ENCODE measurements at places on chromosomes 3 and 15. TPM values are rescaled to one million over a fixed set of nuclear protein-coding genes. Genes with fewer than 3 reads are reported as not detected.

DNA sequence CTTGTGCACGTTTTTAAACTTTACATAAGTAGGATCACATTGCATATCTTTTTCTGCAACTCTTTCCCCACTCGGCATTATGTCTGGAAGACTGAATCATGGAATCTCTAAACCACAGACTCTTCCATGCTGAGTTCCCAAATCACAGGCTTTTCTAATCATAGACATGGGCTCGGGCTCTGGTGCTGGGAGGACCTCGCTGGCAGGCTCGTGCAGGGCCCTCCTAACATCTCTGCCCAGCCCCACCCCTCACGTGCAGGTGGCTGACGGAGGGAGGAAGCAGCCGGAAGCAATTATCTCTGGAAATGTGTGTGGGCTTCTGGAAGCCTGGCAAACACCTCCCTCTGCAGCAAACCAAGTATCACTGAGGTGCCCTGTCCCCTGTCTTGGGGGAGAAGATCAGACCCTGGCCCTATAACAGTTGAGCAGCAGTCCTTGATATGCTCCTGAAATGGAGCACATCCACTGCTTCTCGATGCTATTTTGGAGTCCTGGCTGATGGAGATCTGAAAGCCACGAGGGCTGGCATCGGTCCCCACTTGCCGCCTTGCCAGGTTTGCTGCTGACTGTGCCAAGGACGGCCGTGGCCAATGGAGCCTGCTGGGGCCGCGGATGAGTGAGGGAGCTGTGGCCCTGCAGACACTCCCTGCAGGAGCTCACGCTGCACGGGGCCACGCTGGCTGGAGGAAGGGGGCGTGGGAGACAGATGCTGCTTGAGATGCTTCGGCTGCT is 4.4 kb upstream of the IQSEC1 start:
- no peak overlapping the region for H3K4me3 ChIP-seq
- no peak for DNase-seq
- peaks cover 2% of the 10 kb centered on the region for H3K4me1 ChIP-seq

DNA sequence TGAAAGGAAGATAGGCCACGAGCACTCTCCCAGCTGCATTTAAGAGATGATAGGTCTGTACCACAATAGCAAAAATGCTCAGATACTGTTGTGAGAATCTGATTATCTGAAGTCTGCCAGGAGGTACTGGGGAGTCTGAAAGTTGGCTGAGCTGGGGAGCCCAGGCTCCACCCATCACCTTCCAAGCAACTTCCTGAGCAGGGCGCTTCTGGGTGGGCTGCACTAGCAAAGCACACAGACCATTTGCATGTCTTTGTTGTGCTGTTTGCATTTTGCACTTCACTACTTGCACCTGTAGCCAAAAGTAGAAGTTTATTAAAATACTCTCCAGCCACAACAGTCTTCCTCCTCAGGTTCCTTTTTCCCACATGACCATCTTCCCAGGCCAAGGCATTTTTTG is 133.2 kb downstream of the ALDH1A2 start:
- DNase-seq: no peak
- H3K27me3 ChIP-seq: no peaks in the 10 kb centered on the region
- no peaks in the 10 kb centered on the region for H3K4me1 ChIP-seq
- H3K27ac ChIP-seq: no peak overlapping the region
- no peak overlapping the region for H3K4me3 ChIP-seq

- DNase-seq: peak; percentile 99
- H3K27ac ChIP-seq: no peak overlapping the region
- H3K4me3 ChIP-seq: no peak overlapping the region
- H3K27me3 ChIP-seq: no peaks in the 10 kb centered on the region
- H3K4me1 ChIP-seq: no peaks in the 10 kb centered on the region
- H3K36me3 ChIP-seq: no peaks in the 10 kb centered on the region
Observed at GRCh38 chr15:100667405-100668347, 65.3 kb downstream of the ASB7 start.

DNA sequence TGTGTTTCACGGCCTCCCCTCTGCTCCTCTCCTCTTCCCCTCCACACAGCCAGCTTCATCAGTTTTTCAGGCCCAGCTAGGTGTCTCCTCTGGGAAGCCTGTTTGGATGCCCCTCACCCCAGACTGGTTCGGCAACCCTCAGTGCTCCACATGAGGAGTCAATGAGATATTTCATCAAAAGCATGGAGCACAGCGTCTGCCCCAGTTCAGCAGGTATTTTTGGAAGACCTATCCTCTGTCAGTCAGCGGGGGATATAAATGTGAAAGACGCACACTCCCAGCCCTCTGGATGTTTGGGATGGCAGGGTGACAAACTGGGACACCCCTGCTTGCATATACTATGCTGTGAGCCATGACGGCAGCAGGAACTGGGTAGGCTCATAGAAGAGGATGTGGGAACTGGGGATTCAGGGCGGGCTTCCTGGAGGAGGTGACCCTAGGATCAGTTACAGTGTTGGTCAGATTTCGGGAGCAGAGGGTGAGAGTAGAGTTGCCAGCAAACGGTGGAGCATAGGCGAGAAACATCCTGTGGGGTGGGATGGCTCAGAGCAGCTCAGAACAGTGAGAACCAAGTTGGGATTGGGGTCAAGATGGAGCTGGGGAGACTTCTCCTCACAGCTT is 42.9 kb downstream of the PXYLP1 start:
- no peaks in the 10 kb centered on the region for H3K27me3 ChIP-seq
- H3K4me3 ChIP-seq: no peak overlapping the region
- H3K36me3 ChIP-seq: no peaks in the 10 kb centered on the region
- H3K27ac ChIP-seq: no peak overlapping the region

GRCh38 chr3:32238453-32239306 is at the start of gene CMTM8:
CMTM8 (plus strand) TSS chr3:32238680; CDS start chr3:32238973, 293 bp downstream.
- no peaks in the 10 kb centered on the region for H3K36me3 ChIP-seq
- H3K27me3 ChIP-seq: peaks cover 3% of the 10 kb centered on the region
- H3K4me3 ChIP-seq: peak within 1 kb of the TSS; percentile 90

GRCh38 chr3:32132121-32132520 is 25.7 kb downstream of the GPD1L start:
- no peaks in the 10 kb centered on the region for H3K4me1 ChIP-seq
- H3K4me3 ChIP-seq: no peak overlapping the region
- no peak overlapping the region for H3K27ac ChIP-seq
- no peak for DNase-seq

- no peaks in the 10 kb centered on the region for H3K36me3 ChIP-seq
- H3K4me3 ChIP-seq: no peak overlapping the region
- DNase-seq: no peak
- no peaks in the 10 kb centered on the region for H3K4me1 ChIP-seq
- H3K27ac ChIP-seq: no peak overlapping the region
Observed at GRCh38 chr3:135448520-135448919, 517.0 kb upstream of the PPP2R3A start.

DNA sequence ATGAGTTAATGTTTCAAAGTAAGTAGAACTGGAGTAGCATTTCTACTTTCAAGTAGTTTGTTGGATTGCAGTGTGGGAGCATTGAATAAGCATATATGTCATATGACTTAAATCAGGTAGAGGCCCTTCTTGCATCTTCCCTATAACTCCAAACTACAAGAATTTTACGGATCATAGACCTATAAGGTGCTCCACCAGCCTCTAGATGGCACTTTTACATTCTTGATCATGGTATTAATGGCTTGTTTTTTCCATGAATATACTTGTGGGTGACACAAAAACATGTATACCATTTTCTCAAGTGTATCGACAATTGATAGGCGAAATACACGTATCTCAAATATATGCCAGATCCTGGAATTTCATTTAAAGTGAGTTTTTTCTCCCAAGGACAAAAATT is 311.1 kb downstream of the ZPLD1 start:
- H3K4me1 ChIP-seq: no peaks in the 10 kb centered on the region
- H3K36me3 ChIP-seq: no peaks in the 10 kb centered on the region
- H3K4me3 ChIP-seq: no peak overlapping the region
- H3K27me3 ChIP-seq: no peaks in the 10 kb centered on the region

DNA sequence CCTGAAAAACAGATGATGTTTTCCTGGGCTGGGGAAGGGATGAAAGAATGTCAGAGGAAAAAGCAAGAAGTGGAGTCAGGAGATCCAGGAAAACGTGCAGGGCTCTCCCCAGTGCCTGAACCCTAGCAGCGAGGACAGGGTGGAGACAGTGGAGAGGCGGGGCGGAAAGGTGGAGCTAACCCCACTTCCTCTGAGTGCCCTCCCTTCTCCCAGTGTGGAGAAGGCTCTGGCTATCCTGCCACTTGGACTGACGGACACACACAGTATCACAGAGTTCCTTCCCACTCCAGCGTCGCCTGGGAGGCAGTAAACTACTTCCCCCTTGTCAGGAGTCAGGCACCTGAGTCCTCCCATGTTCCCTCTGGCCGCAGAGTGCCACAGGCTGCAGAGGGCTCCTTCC is 125.3 kb upstream of the CHRNA7 start:
- H3K36me3 ChIP-seq: no peaks in the 10 kb centered on the region
- no peak overlapping the region for H3K4me3 ChIP-seq
- H3K4me1 ChIP-seq: peaks cover 2% of the 10 kb centered on the region
- peak; percentile 12 for DNase-seq
- H3K27ac ChIP-seq: no peak overlapping the region
- H3K27me3 ChIP-seq: no peaks in the 10 kb centered on the region

Gene IL5RA
- total RNA-seq: 23.3 TPM

Gene SATB1
- 21.9 TPM for total RNA-seq

Gene CD80
- total RNA-seq: 4.8 TPM

Gene MESP2
- total RNA-seq: 0.55 TPM

Gene ARGFX
- not detected for total RNA-seq

Gene GLCE
- total RNA-seq: 76.7 TPM

All from lung (tissue), 17 donors.